Nephron progenitor cell (in vitro differentiated cells): ENCODE measurements at places on chromosomes 1 and 21.

GRCh38 chr1:197619008-197619640 lies 156.2 kb downstream of the DENND1B start:
- H3K4me3 ChIP-seq: no peak overlapping the region
- H3K27me3 ChIP-seq: no peaks in the 10 kb centered on the region
- H3K4me1 ChIP-seq: no peaks in the 10 kb centered on the region
- no peaks in the 10 kb centered on the region for H3K36me3 ChIP-seq
- DNase-seq: no peak

DNA sequence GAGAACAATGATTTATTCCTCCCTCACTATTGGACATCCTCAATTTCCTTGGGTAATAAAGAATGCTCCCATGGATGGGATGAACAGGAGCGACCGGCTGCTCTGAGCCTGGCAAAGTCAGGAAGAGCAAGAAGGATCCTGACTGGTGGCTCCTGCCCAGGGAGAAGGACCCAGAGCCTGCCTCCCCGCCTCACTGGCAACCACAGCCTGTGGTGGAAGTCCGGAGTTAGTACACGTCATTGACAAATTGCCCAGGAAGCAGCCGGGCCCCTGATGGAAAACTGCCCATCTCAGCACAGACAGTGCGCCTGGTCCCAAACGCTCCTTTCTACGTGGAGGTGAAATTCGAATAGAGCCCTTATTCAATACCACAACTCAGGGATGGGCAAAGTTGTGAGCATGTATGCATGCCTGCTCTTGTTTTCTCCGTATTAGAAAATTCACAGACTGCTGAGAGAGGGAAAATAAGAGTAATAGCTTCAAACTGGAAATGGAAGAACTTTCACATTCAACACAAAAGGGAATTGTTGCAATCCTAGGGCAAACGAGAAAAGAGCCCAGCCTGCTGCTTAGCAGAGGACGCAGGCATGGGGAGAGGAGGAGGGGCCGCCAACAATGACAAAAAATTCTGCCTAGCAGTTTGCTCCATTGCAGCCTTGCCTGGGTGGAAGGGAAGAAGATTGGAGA lies 397.1 kb upstream of the VAMP3 start:
- H3K27me3 ChIP-seq: peaks cover 6% of the 10 kb centered on the region
- no peak overlapping the region for H3K27ac ChIP-seq
- H3K4me1 ChIP-seq: peaks cover 54% of the 10 kb centered on the region
- no peaks in the 10 kb centered on the region for H3K36me3 ChIP-seq
- DNase-seq: no peak

- DNase-seq: no peak
- peaks cover 7% of the 10 kb centered on the region for H3K4me1 ChIP-seq
- peaks cover 4% of the 10 kb centered on the region for H3K27me3 ChIP-seq
- no peak overlapping the region for H3K4me3 ChIP-seq
Measured at GRCh38 chr1:5348732-5349465, 643.3 kb downstream of the NPHP4 start.

DNA sequence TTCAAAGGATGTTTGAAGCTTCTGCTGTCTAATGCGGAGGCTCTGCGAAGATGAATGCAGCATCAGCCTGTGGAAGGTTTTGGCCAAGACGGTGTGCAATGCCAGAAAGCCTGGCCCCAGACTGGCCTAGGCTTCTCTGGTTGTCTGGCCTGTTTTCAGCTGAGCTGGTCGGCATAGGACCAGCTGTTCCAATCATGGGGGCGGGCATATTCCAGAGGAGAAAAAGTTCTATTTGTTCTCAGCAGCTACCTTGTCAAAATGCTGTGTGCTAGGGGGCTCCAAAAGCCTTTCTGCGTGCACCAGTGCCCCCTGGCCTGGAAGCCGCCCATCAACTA lies 57.6 kb downstream of the TGFB2 start:
- DNase-seq: peak; percentile 6
- H3K4me3 ChIP-seq: peak overlapping the region; percentile 3
- peaks cover 41% of the 10 kb centered on the region for H3K4me1 ChIP-seq
- H3K27me3 ChIP-seq: peaks cover 4% of the 10 kb centered on the region
- peak overlapping the region; percentile 94 for H3K27ac ChIP-seq
- peaks cover 47% of the 10 kb centered on the region for H3K36me3 ChIP-seq

DNA sequence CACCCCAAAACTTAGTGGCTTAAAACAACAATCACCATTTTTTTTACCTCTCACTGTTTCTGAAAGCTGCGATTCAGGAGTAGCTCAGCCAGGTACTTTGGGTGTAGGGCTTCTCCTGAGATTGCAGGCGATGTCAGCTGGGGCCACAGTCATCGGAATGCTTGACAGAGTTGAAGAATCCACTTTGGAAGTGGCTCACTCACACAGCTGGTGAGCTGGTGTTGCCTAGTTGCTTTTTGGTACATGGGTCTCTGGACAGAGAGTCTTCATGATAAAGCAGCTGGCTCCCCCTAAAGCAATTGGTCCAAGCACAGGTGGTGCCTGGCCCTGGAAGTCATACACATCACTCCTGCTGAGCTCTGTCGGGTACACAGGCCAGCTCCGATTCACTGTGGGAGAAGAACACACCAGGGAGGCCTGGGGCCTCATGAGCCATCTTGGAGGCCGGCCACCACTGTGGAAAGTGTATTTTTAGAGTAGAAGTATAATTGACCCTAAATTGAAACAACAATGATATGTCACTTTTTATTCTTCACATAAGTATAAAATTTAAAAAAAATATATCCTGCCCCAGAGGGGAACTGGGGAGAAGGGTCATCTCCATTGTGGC lies 75.2 kb upstream of the GALNT2 start:
- H3K36me3 ChIP-seq: no peaks in the 10 kb centered on the region
- peaks cover 12% of the 10 kb centered on the region for H3K4me1 ChIP-seq
- no peak overlapping the region for H3K4me3 ChIP-seq
- no peak overlapping the region for H3K27ac ChIP-seq
- peaks cover 19% of the 10 kb centered on the region for H3K27me3 ChIP-seq
- DNase-seq: no peak

- H3K27me3 ChIP-seq: peaks cover 6% of the 10 kb centered on the region
- DNase-seq: no peak
- H3K4me1 ChIP-seq: peaks cover 11% of the 10 kb centered on the region
- no peak overlapping the region for H3K4me3 ChIP-seq
Measured at GRCh38 chr1:179550746-179551682, 24.7 kb downstream of the NPHS2 start.

DNA sequence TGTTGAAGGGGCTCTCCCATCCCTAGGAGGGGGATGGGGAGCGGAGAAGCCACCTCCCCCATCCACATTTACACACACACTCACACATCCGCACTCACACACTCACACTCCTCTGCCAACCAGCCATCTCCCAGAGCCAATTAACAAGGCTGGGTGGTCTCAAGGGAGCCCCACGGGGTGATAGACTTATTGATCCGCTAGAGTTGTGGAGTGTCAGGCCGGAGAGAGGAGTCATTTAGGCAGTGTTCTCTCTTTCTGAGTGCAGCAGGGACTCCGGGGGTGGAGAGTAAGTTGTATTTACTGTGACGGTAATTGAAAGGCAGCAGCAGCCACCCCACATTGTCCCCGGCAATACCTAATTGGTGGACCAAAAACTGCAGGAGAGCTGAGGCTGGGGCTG lies 61.6 kb downstream of the KLHDC7A start:
- H3K27ac ChIP-seq: no peak overlapping the region
- peaks cover 36% of the 10 kb centered on the region for H3K4me1 ChIP-seq
- peaks cover 23% of the 10 kb centered on the region for H3K27me3 ChIP-seq
- no peaks in the 10 kb centered on the region for H3K36me3 ChIP-seq
- DNase-seq: no peak
- peak overlapping the region; percentile 13 for H3K4me3 ChIP-seq

- no peak for DNase-seq
- H3K4me3 ChIP-seq: no peak overlapping the region
- peaks cover 10% of the 10 kb centered on the region for H3K4me1 ChIP-seq
- no peaks in the 10 kb centered on the region for H3K36me3 ChIP-seq
Measured at GRCh38 chr1:44401256-44402228, 3.5 kb upstream of the RNF220 start.

- peaks cover 13% of the 10 kb centered on the region for H3K36me3 ChIP-seq
- peak overlapping the region; percentile 6 for H3K27ac ChIP-seq
- DNase-seq: no peak
- no peaks in the 10 kb centered on the region for H3K27me3 ChIP-seq
Measured at GRCh38 chr1:93349231-93350135, 3.8 kb downstream of the DR1 start.

- H3K4me3 ChIP-seq: no peak overlapping the region
- H3K27ac ChIP-seq: no peak overlapping the region
- no peaks in the 10 kb centered on the region for H3K27me3 ChIP-seq
- no peaks in the 10 kb centered on the region for H3K36me3 ChIP-seq
- no peak for DNase-seq
Measured at GRCh38 chr1:221594576-221594975, 147.3 kb downstream of the DUSP10 start.

- no peak overlapping the region for H3K4me3 ChIP-seq
- no peaks in the 10 kb centered on the region for H3K4me1 ChIP-seq
- H3K36me3 ChIP-seq: no peaks in the 10 kb centered on the region
- H3K27ac ChIP-seq: no peak overlapping the region
- DNase-seq: no peak
Measured at GRCh38 chr1:72051538-72051937, 230.8 kb downstream of the NEGR1 start.

- peak overlapping the region; percentile 22 for H3K27ac ChIP-seq
- H3K27me3 ChIP-seq: peaks cover 7% of the 10 kb centered on the region
- peak overlapping the region; percentile 86 for H3K4me3 ChIP-seq
Measured at GRCh38 chr1:40477678-40478053, 576 bp downstream of the ZFP69 start.

GRCh38 chr1:26728645-26729044 lies 32.8 kb downstream of the ARID1A start:
- DNase-seq: no peak
- peaks cover 34% of the 10 kb centered on the region for H3K36me3 ChIP-seq
- H3K27ac ChIP-seq: no peak overlapping the region
- no peaks in the 10 kb centered on the region for H3K27me3 ChIP-seq
- no peak overlapping the region for H3K4me3 ChIP-seq
- H3K4me1 ChIP-seq: peaks cover 41% of the 10 kb centered on the region

DNA sequence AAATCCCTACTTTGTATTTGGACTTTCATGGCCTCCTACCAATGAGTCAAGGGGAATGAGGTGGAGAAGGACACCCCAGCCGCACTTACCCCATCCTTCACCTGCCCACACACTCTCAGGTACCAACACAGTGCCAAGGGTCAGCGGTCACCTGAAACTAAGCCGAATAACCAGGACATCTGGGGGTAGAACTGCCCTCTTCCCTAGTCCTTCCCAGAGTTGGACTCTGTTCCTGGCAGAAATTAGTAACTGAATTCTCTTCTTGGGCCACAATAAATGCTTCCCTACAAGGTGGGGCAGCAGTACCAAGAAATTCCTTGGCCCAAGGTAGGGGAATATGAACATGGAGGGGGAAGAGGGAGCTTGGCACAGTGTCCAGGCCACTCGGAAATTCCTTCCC lies 7.3 kb downstream of the SLC45A3 start:
- H3K27ac ChIP-seq: no peak overlapping the region
- peaks cover 19% of the 10 kb centered on the region for H3K27me3 ChIP-seq
- no peaks in the 10 kb centered on the region for H3K36me3 ChIP-seq
- H3K4me1 ChIP-seq: peaks cover 62% of the 10 kb centered on the region
- H3K4me3 ChIP-seq: no peak overlapping the region
- no peak for DNase-seq

GRCh38 chr1:17891205-17892110 lies 136.3 kb downstream of the ACTL8 start:
- H3K27me3 ChIP-seq: peaks cover 35% of the 10 kb centered on the region
- no peak for DNase-seq
- no peaks in the 10 kb centered on the region for H3K36me3 ChIP-seq
- peaks cover 11% of the 10 kb centered on the region for H3K4me1 ChIP-seq

DNA sequence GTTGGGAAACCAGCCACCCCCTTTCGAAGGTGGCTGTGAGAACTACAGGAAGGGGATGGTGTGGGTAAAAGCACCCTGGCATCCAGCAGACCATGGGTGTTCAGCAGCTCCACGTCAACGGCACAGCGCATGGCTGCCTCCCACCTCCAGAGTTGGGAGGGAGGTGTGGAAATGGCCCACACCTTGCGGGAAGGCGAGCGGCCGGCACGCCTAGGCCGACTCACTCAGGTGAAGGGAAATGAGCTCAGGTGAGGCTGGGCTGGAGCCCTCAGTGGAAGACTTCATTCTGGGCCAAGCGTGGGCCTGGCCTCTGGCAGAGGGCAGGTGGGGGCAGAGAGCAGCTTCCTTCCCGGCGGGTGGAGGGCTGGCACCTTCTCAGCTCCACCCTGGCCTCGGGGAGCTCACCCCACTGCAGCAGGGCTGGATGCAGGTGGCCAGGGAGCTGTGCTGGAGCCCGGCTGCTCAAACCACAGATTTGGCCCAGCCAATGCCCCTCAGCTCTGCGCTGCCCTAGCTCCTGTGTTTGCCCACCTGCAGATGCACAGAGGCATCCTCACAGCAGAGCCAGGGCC lies 24.8 kb upstream of the ALDH4A1 start:
- peaks cover 63% of the 10 kb centered on the region for H3K4me1 ChIP-seq
- H3K4me3 ChIP-seq: no peak overlapping the region
- no peak overlapping the region for H3K27ac ChIP-seq
- no peak for DNase-seq
- H3K36me3 ChIP-seq: peaks cover 5% of the 10 kb centered on the region
- peaks cover 11% of the 10 kb centered on the region for H3K27me3 ChIP-seq

GRCh38 chr1:204777591-204777990 lies 92.1 kb upstream of the LRRN2 start:
- DNase-seq: no peak
- no peak overlapping the region for H3K4me3 ChIP-seq
- H3K36me3 ChIP-seq: no peaks in the 10 kb centered on the region
- peaks cover 8% of the 10 kb centered on the region for H3K27me3 ChIP-seq
- H3K27ac ChIP-seq: no peak overlapping the region
- peaks cover 18% of the 10 kb centered on the region for H3K4me1 ChIP-seq

- no peak for DNase-seq
- peaks cover 15% of the 10 kb centered on the region for H3K36me3 ChIP-seq
- no peak overlapping the region for H3K27ac ChIP-seq
- no peak overlapping the region for H3K4me3 ChIP-seq
Measured at GRCh38 chr21:17578162-17578561, 34.5 kb downstream of the BTG3 start.

GRCh38 chr1:199734186-199734585 lies 293.3 kb upstream of the NR5A2 start:
- no peaks in the 10 kb centered on the region for H3K36me3 ChIP-seq
- no peak for DNase-seq
- H3K4me3 ChIP-seq: no peak overlapping the region
- no peaks in the 10 kb centered on the region for H3K27me3 ChIP-seq
- H3K27ac ChIP-seq: no peak overlapping the region
